ENCODE measurements at places on chromosomes 3 and 15.

GRCh38 chr3:151923901-151924300 is 50.5 kb downstream of the SUCNR1 start:
- DNase-seq: no peak

DNA sequence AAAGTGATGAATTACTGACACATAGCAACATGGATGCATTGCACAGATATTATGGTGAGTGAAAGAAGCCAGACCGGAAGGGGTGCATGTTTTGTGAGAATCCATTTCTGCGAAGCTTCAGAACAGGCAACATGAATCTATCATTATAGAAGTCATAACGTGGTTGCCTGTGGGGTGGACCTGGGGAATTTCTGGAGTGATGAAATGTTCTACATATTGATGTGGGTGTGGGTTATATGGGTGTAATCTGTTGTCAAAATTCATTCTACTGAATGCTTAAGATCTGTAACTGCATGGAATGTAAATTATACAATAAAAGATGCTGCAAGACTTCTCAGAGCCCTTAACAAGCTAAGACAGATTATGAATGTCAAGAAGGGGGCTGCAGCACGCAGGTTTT is 25.2 kb upstream of the TSPAN3 start:
- DNase-seq: no peak

DNA sequence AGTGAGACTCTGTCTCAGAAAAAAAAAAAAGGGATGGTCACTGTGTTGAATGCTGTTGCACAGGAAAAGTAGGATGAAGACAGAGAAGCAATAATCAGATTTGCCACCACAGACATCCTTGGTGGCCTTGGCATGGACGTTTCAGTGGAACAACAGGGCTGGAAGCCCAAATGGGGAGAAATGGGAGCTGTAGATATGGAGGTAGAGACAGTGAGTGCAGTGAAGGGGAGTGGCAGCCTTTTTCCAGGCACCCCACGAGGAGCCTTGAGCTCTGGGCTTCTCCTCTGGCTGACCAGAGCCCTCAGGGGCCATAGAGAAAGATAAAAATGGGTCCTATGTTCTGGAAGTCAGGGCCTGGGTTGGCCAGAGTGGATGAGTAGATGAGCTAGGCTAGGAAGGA is 12.3 kb upstream of the DOCK3 start:
- no peak for DNase-seq

DNA sequence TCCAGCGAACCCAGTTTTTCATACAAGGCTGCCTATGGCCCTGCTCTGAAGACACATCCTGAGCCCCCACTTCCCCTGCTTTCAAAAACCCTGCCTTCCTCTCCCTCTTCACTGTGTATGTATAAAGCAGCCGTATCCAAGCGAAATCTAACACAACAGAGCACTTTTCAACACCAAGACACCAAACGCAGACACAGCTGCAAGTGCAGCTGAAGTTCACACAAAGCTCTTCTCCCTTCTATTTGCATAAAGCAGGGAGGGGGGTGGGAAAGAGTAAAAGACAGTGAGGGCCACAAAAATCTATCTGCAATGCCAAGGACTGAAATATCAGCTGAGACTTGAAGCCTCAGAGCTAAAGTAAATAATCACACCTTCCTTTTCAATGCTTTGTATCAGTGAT is 35.1 kb upstream of the CSPG5 start:
- no peak for DNase-seq

DNA sequence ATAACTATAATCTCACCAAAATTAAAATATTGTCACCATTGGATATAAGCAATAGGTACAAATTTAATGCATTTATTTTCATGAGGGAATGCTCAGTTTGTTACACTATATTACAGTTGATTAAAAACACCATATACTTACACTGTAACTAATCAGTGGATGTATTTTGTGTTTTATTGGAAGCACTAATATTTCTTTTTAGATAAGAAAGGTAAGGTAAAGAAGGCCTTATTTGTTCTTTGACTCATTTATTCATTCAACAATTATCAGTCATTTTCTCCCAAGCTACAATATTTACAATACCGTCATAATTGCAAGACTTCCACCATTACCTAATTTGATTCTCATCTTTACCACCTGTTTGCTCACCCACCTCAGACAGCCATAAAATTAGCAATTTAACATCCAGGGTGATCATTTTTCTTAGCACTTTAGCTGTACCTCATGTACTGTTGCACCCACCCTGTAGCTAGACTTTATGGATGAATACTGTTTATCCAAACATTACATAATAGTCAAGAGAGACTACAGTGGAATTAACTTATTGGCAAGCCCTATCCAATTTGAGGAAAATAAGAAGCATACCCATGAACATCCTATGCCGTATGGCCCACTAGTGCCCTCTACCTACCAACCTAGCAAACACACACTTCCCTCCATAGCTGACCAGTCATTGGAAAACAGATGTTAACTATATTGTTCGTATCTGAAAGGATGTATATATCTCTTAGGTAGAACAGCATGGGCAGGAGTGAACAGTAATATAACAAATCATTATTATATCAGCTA is 229.6 kb downstream of the BBX start:
- DNase-seq: no peak

- DNase-seq: no peak
Measured at GRCh38 chr15:92322566-92323355, 70.9 kb upstream of the ST8SIA2 start.

GRCh38 chr3:48894516-48894915 is 4.2 kb downstream of the SLC25A20 start:
- no peak for DNase-seq

- DNase-seq: no peak
Measured at GRCh38 chr3:186154641-186155040, 45.8 kb upstream of the ETV5 start.

- no peak for DNase-seq
Measured at GRCh38 chr3:8575364-8576104, 69.1 kb downstream of the SSUH2 start.

- DNase-seq: no peak
Measured at GRCh38 chr3:168269001-168269400, 173.3 kb upstream of the GOLIM4 start.

DNA sequence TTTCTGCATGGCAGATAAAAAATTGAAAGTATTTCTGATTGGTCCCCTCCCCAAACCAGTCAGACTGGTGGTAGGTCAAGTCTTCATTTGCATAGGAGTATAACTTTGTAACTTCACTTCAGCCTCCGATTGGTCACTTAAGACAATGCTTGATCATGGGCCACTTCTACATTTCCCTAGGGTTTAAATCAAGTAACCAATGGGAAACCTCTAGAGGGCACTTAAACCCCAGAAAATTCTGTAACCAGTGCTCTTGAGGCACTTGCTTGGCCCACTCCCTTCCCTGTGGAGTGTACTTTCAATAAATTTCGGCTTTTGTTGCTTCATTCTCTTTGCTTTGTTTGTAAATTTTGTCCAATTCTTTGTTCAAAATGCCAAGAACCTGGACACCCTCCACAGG is 225.5 kb downstream of the ARPP21 start:
- no peak for DNase-seq

- no peak for DNase-seq
Measured at GRCh38 chr3:194091141-194091540, 44.8 kb upstream of the HES1 start.
